ENCODE measurements at places on chromosomes 3 and 15.

DNA sequence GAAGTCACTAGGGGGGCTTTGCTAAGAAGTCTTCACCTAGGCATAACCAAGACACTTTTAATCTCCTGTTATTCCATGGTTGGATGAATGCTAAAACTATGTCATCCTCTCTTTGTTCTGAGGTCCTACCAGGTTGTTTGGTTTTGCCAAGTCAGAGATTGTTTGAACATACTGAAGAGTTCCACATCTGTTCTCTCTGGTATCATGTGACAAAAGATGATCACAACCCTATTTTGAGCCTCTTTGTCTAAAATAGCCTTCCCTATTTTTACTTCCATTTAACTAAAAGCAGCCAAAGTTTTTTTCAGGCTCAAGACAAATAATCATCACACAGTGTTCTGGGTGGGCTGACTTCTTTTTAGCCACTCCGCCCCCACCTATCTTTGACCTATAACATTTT, 218.4 kb upstream of the LMCD1 start:
- no peak for DNase-seq

GRCh38 chr3:57391767-57392166, 99.3 kb upstream of the ASB14 start:
- no peak for DNase-seq

GRCh38 chr3:45872569-45872968, 13.8 kb upstream of the CCR9 start:
- DNase-seq, result no peak

DNA sequence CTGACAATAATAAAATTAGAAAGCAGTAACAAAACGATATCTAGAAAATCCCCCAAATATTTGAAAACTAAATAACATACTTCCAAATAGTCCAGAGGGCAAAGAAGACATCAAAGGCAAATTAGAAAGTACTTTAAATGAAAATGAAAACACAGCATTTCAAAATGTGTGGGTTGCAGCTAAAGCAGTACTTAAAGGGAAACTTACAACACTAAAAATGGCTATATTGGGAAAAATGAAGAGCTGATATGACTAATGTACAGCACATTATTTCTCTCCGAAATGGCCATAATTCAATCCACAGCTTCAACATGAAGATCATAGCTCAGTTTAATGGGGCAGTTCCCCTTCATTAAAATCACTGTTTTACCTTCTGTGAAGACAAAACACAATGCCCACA, 71.9 kb downstream of the FBXL22 start:
- DNase-seq, result peak; percentile 21

DNA sequence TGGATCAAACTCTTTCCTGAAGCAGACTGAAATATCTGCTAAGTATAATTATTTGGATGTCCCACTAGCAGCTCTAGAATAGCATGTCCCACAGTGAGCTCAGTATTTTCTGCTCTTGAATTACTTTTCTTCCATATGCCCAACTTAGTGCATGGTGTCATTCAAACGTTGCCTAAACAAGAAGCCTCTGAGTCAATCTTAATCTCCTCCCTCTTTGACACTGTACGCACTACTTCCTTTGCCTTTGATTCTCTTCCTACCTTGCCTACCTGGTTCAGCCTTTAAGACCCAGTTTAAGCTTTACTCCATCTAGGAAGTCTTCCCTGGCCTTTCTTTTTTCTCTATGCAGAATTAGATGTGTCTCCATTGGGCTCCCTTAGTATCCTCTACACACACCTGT, 54.5 kb downstream of the SEC22A start:
- DNase-seq, result no peak

GRCh38 chr15:47691882-47692281, 25.4 kb upstream of the SEMA6D start:
- no peak for DNase-seq

DNA sequence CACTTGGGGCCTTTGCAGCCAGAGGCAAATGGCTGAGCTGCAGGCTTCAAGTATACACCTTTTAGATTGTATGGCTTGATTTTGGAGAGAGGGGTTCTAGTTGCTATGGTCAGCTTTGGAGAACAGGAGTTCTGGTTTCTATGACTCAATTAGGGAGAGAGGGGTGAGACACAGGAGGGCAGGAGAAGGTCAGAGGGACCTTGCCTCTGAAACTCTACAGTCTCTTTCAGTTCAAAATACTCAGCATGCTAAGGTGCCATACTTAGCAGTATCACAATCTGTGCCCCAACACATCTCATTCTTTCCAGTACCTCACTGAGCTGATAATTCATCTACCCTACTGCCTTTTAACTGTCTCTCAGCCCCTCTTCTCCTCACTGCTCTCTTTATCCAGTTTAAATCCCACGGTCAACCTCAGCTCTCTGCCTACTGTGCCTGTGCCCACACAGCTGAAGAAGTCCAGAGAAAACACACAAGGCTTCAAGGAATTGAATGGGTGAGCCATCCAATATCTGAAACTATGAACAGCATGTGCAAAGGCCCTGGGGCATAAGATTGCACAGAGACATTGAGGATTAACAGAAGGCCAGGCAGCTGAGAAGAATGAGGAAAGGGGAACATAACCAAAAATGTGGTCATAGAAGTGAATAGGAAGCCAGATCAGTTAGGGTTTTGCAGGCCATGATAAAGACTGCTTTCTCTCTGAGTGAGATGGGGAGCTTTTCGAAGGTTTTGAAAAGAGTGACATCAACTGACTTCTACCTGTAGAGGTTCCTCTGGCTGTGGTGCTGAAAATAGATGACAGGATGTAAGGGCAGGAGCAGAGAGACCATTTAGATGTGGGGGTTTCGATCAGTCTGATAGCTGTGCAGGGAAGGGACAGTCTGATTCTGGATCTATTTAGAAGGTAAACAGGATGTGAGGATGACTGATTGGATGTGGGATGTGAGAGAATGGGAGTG, 54.5 kb upstream of the C3orf80 start:
- DNase-seq, result peak; percentile 20

- no peak for DNase-seq
These were observed 167.4 kb upstream of the CTDSPL start for GRCh38 chr3:37694284-37694675.

GRCh38 chr3:2526926-2527325, 428.3 kb downstream of the CNTN4 start:
- DNase-seq, result no peak

GRCh38 chr3:45701172-45701867, 12.1 kb downstream of the SACM1L start:
- no peak for DNase-seq

DNA sequence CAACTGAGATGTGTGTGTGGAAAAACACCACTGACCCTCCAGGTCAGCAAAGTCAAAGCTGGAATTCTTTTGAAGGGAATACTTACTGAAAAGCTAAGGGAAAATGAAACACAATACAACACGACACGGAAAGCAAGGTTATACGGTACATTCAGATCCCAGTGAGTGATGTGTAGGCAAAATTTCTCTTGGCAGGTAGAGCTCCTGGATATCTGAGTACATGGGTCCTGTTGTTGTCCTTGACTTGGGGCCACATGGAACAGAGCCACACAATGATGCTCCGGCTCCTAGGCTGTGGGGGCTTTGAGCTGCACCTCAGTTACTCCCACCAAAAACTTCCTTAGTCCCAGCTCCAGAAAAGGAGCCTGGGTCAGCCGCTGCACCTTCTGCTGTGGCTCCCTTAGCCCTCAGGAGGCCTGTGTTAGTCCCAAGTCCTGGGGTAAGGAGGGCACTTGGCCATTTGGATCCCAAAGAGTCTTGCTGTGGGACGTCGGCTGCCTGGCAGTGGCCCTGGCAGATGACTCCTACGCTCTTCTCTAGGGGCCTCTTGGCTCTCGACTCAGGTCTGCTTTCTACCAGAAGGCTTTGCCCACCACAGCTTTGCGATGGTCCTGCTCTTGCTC, 95.6 kb downstream of the ADCY5 start:
- DNase-seq, result no peak

GRCh38 chr15:101054116-101054515, 135.0 kb downstream of the LRRK1 start:
- DNase-seq, result no peak

DNA sequence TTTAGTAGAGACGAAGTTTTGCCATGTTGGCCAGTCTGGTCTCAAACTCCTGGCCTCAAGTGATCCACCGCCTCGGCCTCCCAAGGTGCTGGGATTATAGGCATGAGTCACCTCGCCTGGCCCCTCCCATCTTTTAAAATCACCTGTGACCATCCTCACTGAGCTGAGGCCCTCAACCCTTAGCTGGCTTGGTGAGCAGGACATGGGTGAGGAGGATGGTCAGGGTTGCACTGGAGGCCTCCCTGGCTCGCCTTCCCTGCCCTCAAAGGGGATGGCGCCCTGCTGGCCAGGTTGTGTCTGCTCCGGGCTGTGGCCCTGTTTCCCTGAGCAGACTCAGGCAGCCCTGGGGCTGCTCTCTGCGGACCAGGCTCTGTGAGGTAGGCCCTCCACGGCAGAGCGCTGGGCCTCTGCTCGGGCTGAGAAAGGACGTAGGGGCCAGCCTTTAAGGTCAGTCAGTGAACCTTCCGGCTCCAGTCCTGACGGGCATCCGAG, 33.7 kb downstream of the SYNM start:
- no peak for DNase-seq

GRCh38 chr3:118478706-118479276, 555.9 kb downstream of the IGSF11 start:
- no peak for DNase-seq

DNA sequence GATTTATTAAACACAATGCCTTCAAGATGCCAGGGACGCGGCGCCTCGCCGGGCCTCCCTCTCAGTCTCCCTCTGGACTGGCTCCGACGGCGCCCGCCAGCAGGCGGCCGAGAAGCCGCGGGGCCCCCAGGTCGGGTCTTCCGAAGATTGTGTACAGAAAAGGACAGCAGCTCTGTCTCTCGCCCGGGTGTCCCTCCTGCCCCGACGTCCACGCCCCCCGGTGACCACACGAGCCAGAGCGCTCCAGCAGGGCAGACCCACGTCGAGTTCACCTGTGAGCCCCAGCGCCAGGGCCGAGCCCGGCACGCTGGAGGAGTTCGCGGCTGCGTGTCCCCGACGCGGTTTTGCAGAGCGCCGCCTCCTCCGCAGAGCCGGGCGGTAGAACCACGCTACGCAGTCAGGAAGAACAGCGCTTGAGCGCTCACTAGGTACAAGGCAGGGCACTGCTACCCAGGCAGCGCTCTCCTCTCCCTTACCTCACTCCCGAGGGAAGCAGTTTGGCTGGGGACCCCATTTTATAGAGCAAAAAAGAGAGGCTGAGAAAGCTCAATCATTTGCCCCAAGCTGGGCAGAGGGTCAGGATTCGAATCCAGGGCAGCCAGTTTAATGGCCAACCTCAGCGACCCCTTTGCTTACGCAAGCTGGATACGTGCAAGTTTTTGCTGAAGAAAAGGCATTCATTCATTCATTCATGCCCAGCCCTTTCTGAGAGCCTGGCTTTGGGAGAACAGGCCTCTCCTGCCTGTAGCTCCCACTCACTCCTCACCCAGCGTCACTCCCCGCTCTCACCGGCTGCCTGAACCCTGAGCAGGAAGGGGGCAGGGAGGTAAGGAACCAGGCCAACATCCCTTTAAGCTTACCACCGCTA, 3.0 kb upstream of the TLE3 start:
- peak; percentile 86 for DNase-seq

GRCh38 chr3:124097362-124098131, 105.6 kb upstream of the ROPN1 start:
- no peak for DNase-seq

GRCh38 chr3:56864090-56864489, 62.3 kb upstream of the ARHGEF3 start:
- DNase-seq, result no peak

- no peak for DNase-seq
These were observed 21.7 kb upstream of the ABHD10 start for GRCh38 chr3:111956995-111957734.
